Urinary bladder (tissue), 4 donors: ENCODE measurements at places on chromosomes 12 and 14. TPM values are rescaled to one million over a fixed set of nuclear protein-coding genes. Genes with fewer than 3 reads are reported as not detected.

GRCh38 chr12:51694146-51694545, 103.1 kb downstream of the SCN8A start:
- no peak for DNase-seq

Gene BICDL1
- 2.4 TPM for total RNA-seq

DNA sequence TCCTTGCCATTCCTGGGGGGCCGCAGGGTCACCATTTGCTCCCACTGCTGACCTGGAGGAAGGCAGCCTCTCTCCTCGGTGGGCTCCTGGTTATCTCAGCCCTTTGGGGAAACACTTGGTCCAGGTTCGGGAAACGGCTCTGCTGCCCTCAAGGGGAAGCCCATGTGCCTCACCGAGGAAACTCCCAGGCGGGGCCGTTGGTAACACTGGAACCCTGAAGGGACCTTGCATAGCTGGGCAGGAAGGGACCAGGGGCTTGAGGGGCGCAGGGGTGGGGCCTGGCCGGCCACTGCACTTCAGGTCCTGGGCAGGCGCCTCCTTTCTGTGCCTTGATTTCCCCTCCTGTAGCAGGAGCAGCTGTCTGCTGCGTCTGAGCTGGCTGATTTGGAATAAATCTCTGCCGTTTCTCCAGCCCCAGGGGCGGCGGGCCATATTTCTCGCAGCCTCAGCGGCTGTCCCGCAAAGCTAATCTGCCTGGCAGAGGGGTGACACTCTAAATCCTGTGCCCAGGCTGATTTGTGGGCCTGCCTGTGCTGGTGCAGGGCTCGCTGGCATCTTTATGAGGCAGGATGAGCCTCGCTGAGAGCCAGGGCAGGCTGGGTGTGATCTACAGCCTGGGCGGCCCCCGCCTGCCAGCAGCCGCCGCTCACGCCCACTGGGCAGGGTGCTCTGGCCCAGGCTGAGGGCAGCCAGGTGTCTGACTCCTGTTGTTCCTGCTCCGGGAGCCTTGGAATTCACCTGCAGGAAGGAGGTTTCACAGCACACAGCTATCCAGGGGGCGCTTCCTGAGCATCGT, 49.7 kb downstream of the KIF26A start:
- DNase-seq, result no peak

Gene ZNF385A
- 5.0 TPM for total RNA-seq

Gene LIN7A
- total RNA-seq, result 31.2 TPM

DNA sequence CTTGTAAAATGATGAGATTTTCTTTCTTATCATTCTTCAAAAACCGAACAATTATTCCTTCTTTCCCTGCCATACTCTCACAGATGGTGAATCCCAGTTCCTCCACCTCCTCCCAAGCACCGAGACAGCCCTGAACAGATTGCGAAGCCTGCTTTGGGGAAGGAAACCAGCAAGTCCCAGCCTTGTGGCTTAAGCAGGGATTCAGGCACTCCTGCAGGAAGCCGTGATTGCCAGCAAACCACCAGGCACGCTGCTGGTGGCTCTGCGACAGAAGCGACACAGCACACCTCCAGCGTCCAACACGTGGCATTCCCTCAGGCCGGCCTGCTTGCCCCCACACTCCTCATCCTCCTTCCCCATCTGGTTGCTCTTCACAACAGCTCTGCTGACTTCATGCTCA, 237.7 kb downstream of the GXYLT1 start:
- DNase-seq, result no peak

DNA sequence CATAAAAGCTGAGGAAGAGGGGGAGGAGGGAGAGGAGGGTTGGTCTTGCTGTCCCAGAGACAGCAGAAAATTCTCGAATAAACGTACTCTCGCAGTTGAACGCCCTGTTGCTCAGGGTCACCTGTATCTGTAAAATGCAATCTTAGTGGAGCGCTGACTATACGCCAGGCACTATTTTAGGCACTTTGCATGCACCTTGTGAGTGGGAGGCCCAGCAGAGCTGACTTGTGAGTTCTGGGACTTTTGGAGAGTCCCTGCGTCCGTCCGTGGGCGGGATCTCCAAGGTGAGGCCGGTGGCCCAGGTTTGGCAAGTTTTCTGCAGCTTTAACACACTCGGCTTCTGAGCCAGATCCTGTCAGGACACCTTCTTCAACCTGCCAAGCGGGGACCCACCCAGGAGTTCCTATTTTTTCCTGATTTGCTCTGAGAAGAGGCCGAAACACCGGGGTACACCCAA, 32.5 kb upstream of the PLEKHG6 start:
- DNase-seq, result no peak

DNA sequence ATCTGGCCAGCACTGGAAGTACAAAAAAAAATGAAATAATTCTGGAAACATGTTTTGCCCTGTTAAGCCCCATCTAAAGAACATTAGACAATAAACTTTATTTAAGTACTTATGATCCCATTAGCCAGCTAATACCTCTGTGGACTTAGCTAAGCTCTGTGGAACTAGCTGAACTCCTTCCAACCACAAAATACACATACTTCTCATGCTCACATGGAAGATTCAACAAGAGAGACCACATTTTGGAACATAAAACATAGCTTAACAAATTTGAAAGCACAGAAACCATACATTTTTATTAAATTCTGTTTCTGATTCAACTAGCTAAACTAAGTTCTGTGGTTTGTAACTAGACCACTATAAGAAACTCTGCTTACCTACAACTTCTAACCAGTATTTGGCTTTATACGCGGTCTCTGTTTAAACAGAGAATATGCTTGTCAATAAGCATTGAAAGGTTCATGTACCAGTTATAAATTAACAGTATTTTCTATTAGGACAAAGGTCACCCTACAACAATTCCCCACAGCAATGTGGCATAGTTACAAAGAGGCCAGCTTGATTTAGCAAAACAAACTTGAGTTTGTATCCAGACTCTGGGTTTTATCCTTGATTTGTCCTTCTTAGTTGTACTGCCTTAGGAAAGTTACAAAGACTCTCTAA, 300.1 kb downstream of the C12orf50 start:
- DNase-seq, result no peak

Gene ESPL1
- 4.5 TPM for total RNA-seq

DNA sequence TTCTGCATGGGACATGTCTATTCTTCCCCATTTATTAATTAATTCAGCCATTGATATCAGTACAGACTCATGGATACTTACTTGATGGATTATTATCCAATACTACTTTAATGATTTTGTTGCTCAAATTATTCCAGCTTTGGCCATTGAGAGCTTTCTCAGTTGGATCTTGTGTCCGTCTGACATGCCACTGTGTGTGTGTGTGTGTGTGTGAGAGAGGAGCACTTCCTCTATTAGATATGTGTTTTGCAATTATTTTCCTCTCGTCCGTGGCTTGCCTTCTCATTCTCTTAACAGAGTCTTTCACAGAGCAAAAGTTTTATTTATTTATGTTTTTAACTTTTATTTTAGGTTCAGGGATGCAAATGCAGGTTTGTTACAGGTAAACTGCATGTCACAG, 194.2 kb downstream of the ADGRD1 start:
- DNase-seq, result no peak

Gene KCNMB4
- total RNA-seq, result 9.7 TPM

- DNase-seq, result no peak
Measured at GRCh38 chr12:106490264-106490663, 92.5 kb upstream of the RFX4 start.

GRCh38 chr14:22314183-22314820, 274.7 kb downstream of the DAD1 start:
- DNase-seq, result no peak

GRCh38 chr14:88012495-88012894, 7.6 kb downstream of the GPR65 start:
- no peak for DNase-seq

DNA sequence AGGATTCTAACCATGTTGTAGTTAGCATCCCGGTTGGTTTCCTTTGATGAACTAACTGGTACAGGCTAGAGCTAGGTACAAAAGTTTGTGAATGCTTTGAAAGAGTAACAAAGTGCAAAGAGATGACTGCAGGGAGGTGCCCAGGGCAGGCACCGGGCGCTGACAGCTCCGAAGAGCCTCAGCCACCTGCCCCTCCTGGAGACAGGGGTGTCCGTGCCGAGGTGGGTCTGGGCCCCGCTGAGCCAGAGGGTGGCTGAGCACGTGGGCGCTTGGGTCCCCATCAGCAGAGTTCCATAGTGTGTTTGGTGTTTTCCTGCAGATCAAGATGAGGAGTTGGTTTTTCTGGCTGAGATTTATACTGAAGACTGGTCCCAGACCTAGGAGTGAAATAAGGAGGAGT, 19.9 kb downstream of the PRKAB1 start:
- DNase-seq, result no peak

- DNase-seq, result no peak
Measured at GRCh38 chr12:129357233-129357632, 504.0 kb downstream of the GLT1D1 start.

- DNase-seq, result no peak
Measured at GRCh38 chr14:72094844-72095582, 162.8 kb downstream of the RGS6 start.

DNA sequence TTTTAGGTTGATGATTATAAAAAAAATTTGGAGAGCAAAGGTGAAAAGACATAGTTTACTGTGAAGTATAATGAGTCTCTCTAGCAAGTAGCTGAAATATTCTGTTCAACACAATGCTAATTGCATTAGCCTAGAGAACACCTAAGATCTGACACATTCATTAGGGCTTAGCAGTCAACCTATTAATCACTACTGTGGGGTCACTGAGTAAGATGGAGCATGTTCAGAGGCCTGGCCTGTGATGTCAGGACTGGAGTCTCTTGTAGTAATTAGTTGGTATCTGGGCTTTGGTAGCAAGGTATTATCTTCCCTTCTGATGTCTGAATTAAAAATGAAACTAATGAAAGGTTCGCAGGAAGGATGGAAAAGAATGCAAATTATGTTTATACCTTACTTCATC, 112.7 kb downstream of the SLC16A7 start:
- DNase-seq, result no peak

GRCh38 chr14:93712079-93712837, 76.0 kb downstream of the PRIMA1 start:
- no peak for DNase-seq

Gene ANKRD33
- not detected for total RNA-seq

DNA sequence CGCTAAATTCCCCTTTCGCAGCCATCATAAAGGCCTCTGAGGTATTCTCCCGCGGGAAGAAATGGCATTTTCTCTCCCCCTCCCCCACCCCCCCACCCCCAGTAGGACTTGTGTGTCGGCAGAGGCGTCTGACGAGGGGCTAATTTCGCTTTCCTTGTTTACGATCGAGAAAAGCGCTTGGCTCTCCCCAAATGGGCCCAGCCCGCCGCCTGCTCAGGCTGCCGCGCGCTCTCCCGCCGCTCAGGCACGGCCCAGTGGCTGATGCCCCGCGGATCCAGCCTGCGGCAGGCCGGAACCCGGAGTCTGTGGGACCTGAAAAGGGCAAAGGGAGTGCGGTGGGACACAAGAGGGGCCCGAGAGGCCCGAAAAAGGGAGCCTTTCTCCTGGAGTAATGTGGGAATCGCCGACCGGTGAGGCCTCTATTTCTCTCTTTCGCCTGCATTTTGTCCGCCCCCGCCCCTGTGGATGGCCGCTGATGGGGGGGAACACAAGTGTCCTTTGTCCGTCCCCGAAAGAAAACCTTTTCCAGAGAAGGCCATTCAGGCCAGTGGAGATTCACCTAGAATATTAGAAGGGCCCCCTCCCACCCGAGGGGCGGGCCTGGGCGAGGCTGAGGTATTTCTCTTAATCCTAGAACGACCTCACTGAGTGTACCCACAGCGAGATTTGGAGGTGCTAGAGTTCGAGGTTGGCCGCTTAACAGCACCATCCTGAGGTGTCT, 9.0 kb upstream of the HOXC6 start:
- DNase-seq, result no peak

Gene GLIPR1
- total RNA-seq, result 23.3 TPM

Gene HSPB8
- total RNA-seq, result 47.8 TPM

GRCh38 chr12:3227076-3227975, 150.1 kb downstream of the TSPAN9 start:
- DNase-seq, result no peak

GRCh38 chr12:53701518-53702264, 25.6 kb downstream of the CALCOCO1 start:
- DNase-seq, result no peak

Gene AMIGO2
- 21.6 TPM for total RNA-seq

Gene KLHL33
- 0.69 TPM for total RNA-seq

Gene GPR65
- total RNA-seq, result 2.5 TPM

GRCh38 chr12:43968736-43969135, 132.9 kb downstream of the TMEM117 start:
- no peak for DNase-seq

GRCh38 chr12:52872644-52873389, 24.0 kb upstream of the KRT78 start:
- no peak for DNase-seq

Gene ARG2
- 2.1 TPM for total RNA-seq

DNA sequence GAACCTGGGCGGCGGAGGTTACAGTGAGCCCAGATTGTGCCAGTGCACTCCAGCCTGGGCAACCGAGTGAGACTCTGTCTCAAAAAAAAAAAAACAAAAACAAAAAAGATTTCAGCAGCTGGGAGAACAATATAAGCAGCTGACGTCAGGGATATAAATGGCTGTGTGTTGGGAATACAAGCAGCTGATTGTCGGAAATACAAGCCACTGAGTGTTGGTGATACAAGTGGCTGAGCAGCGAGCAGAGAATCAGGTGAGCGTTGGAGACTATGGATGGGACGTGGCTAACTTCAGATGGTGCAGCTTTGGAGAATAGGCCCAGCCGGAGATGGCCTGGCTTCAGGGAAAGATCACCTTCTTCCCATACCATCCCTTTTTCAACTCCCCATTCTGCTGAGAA, 32.0 kb downstream of the PSEN1 start:
- DNase-seq, result no peak

Gene TAS2R10
- total RNA-seq, result 7.8 TPM

DNA sequence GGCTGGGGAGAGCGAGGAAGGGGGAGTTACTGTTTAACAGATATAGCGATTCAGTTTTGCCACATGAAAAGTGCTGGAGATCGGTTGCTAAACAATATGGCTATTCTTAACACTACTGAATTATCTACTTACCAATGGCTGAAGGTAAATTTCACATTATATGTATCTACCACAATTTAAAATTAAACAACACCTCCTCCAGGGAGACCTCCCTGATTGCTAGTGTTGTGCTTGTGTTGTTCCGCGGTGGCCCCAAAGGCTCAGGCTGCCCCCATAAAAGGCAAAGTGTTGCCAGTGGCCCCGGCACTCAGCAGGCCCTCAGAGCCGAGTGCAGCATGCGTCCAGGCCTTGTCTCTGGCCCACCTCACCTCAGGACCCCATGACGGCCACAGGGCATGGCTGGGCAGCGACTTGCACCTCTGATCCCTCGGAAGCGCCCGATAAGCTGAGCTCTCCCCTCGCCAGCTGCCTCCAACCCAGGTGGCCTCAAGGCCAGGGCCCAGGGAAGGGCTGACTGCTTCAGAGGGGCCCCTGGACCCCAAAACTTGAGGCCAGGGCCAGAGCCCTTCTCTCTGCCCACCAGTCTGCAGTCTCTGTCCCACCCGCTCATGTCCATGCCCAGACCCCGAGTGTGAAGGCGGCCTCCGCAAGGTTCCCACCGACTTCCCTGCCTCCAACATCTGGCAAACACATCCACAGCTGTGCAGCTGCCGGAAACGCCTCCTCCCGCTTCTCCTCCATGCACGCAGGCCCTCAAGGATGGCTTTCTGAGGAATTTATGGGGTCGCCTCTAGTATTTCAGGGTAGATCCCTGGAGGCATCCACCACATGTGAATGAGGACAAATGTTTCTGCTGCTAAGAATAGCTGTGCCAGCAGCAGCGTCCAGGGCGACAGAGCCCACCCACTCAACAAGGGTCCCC, 60.0 kb downstream of the NCOR2 start:
- no peak for DNase-seq
